Liver (tissue), 10 donors: ENCODE measurements at places on chromosomes 2 and 18. TPM values are rescaled to one million over a fixed set of nuclear protein-coding genes. Genes with fewer than 3 reads are reported as not detected.

Gene CDK15
- total RNA-seq, result under 0.01 TPM

Gene KCNE4
- 0.28 TPM for total RNA-seq

DNA sequence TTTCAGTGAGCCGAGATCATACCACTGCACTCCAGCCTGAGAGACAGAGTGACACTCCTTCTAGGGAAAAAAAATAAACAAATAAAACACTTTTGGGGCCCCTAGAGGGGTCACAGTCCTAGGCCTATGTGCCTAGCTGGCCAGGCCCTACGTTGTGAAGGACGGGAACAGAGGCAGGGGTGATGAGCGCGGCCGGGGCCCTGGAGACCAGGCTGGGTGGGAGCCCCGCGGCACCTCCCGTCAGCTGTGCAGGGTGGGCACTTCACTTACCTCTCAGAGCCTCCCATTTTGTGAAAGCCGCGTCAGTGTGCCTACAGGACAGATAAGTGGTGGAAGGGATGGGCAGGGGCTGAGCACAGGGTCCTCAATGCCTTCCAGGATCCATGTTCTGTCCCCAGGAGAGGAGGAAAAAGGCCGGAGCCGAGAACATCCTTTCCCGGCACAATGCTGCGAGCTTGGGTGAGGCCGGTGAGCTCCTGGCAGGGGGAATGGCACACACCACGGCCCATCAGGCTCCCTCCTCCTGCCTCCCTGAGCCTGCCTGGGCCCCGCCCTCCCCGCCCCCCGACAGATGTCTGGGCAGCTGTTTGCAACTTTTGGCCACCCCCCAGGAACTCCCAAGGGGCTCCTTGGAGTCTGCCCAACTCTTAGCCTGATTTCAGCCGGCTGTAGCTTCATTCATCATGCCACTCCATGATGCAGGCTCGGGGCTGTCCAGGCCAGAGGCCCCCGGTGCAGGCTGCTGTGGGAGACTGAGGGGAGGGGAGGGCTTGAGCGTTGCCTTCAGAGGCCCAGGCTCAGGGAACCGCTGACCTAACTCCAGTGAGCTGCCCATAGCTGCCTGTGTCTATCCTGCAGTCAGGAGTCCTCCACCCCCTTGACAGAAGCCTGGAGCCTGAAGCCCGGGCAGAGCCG, 196.5 kb downstream of the TFCP2L1 start:
- no peaks in the 10 kb centered on the region for H3K27me3 ChIP-seq
- H3K36me3 ChIP-seq, result no peaks in the 10 kb centered on the region
- no peak overlapping the region for H3K4me3 ChIP-seq

GRCh38 chr2:70118798-70119454, 31.6 kb downstream of the PCBP1 start:
- H3K27ac ChIP-seq, result no peak overlapping the region
- no peak for DNase-seq
- no peak overlapping the region for H3K4me3 ChIP-seq
- H3K4me1 ChIP-seq, result no peaks in the 10 kb centered on the region
